ENCODE measurements at places on chromosomes 12 and 14.

DNA sequence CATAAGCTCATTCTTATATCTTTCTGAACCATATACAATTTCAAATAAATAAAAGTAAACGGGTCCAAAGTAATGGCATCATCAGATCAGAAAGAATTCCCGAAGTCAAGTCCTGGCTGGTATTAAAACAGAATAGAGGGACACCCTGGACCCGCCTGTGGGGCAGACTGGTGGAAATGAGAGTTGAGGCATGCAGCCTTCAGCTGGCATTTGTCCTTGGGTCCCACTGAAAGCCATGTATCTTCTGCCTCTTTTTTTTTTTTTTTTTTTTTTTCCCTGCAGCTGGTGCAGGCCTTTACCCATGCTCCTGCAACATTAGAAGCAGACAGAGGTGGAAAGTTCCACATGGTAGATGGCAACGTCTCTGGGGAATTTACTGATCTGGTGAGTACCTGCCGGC, 9.9 kb downstream of the AHSA1 start:
- no peak for DNase-seq

- DNase-seq = no peak
These were observed 14.3 kb upstream of the KRT73 start for GRCh38 chr12:52632656-52633055.

DNA sequence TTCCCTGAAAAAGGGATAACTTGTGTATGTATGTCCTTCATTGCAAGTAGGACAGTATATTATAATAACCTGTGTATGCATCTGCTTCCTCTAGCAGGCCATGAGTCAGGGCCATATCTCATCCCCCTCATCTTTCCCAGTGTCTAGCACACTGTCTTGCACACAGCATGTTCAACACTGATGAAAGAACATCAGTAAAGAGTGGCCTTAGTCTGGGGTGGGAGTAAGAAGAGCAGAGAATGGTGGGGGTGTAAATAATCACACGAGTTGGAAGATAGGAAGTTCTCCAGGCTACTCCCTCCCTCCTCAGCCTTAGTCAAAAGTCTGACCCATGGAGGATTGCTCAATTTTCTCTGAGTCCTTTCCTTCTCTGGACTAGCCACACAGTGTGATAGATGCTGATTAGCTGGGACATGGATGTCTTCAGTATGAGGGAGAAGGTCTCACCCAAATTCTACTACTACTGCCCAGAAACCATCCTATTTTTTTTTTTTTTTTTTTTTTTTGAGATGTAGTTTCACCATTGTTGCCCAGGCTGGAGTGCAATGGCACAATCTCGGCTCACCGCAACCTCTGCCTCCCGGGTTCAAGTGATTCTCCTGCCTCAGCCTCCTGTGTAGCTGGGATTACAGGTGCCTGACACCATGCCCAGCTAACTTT, 14.6 kb upstream of the SP1 start:
- DNase-seq = no peak

- no peak for DNase-seq
These were observed 53.4 kb upstream of the ANO4 start for GRCh38 chr12:100741084-100741711.

DNA sequence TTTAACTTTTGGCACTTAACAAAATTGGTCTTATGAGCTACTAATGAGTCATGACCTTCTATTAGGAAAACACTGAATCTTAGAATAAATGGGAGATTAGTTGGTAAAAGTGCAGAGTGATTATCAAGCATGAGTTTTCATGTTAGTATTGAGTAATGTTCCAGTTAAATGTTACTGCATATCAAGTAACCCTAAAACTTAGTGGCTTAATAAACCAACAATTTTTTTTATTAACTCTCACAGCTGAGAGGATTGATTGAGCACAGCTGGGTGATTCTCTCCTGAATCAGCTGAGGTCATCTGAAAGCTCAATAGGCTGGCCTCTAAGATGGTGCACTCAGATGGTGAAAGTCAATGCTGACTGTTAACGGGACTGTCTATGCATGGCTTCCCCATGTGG, 248.6 kb downstream of the BCL11B start:
- peak; percentile 5 for DNase-seq
